ENCODE measurements at places on chromosomes 6 and 20. TPM values are rescaled to one million over a fixed set of nuclear protein-coding genes. Genes with fewer than 3 reads are reported as not detected.

DEFB132 gene
- total RNA-seq: not detected

HTR1E gene
- total RNA-seq: not detected

GLO1 gene
- 277 TPM for total RNA-seq

SNRNP48 gene
- total RNA-seq: 12.0 TPM

DOK5 gene
- total RNA-seq: not detected

EPM2A gene
- 2.2 TPM for total RNA-seq

RBM39 gene
- 159 TPM for total RNA-seq

SYNGAP1 gene
- total RNA-seq: 3.3 TPM

HLA-DRB5 gene
- not detected for total RNA-seq

SUN5 gene
- total RNA-seq: not detected

TP53RK gene
- 13.9 TPM for total RNA-seq

ALDH5A1 gene
- 0.42 TPM for total RNA-seq

ID4 gene
- not detected for total RNA-seq

RFX6 gene
- total RNA-seq: not detected

PCSK2 gene
- not detected for total RNA-seq

CBLN4 gene
- total RNA-seq: not detected

NKAIN2 gene
- not detected for total RNA-seq

C6orf15 gene
- 0.68 TPM for total RNA-seq

ULBP1 gene
- 6.4 TPM for total RNA-seq

FAXC gene
- 14.2 TPM for total RNA-seq

ARFGEF3 gene
- 0.04 TPM for total RNA-seq

KHDRBS2 gene
- total RNA-seq: not detected

GNMT gene
- 0.32 TPM for total RNA-seq

PHACTR1 gene
- total RNA-seq: 1.9 TPM

PLEKHG1 gene
- 2.5 TPM for total RNA-seq

SYNDIG1 gene
- total RNA-seq: not detected

RNGTT gene
- 16.6 TPM for total RNA-seq

EYS gene
- 0.07 TPM for total RNA-seq

FAM184A gene
- total RNA-seq: 0.17 TPM

MLIP gene
- not detected for total RNA-seq

SAMD3 gene
- 7.1 TPM for total RNA-seq

VSX1 gene
- not detected for total RNA-seq

PROCR gene
- total RNA-seq: 87.8 TPM

RBM38 gene
- total RNA-seq: 16.7 TPM

TAPBP gene
- total RNA-seq: 105 TPM

SLC17A9 gene
- total RNA-seq: 0.34 TPM

FOXA2 gene
- total RNA-seq: 1.4 TPM

TMEM170B gene
- total RNA-seq: 0.03 TPM

RGS17 gene
- total RNA-seq: 0.32 TPM

CFAP61 gene
- not detected for total RNA-seq

APCDD1L gene
- 4.4 TPM for total RNA-seq

PLA2G7 gene
- total RNA-seq: 6.4 TPM

PMEPA1 gene
- 50.3 TPM for total RNA-seq

FAM209B gene
- total RNA-seq: 0.71 TPM

CST2 gene
- total RNA-seq: not detected

All from foreskin keratinocyte (primary cell).